Foreskin melanocyte (primary cell): ENCODE measurements at places on chromosomes 3 and 15.

DNA sequence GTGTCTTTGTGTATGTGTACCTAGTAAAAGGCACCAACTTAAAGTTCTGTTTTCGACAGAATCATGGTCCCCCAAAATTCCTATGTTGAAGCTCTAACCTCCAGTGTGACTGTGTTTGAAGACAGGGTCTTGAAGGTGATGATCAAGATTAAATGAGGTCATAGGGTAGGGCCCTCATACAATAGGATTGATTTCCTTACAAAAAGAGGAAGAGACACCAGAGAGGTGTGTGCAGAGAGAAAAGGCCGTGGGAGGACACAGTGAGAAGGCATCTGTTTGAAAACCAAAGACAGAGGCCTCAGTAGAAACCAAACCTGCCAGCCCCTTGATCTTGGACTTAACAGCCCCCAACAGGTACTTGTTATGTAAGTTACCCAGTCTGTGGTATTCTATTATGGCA is 52.0 kb upstream of the CORO2B start:
- no peak for DNase-seq

- no peak for DNase-seq
Observed at GRCh38 chr3:78398401-78398800, 1358.5 kb downstream of the ROBO2 start.

DNA sequence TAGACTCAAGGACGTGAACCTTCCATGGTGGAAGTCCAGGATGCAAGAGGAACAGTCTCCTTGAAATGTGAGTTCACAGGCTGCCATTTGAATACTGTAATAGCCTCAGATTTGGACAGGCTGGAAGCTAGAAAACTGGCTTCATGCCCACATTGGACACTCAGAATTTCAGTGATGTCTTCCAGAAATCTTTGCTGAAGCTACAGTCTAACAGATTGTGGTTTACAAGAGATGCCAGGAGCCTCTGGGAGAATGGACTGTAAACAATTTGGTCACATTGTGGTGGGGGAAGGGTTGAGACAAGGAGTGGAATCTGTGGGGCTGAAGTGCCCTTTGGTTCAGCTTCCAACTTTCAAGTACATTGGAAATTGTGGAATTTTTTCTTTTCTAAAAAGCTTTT is 252.0 kb upstream of the PROK2 start:
- peak; percentile 20 for DNase-seq

DNA sequence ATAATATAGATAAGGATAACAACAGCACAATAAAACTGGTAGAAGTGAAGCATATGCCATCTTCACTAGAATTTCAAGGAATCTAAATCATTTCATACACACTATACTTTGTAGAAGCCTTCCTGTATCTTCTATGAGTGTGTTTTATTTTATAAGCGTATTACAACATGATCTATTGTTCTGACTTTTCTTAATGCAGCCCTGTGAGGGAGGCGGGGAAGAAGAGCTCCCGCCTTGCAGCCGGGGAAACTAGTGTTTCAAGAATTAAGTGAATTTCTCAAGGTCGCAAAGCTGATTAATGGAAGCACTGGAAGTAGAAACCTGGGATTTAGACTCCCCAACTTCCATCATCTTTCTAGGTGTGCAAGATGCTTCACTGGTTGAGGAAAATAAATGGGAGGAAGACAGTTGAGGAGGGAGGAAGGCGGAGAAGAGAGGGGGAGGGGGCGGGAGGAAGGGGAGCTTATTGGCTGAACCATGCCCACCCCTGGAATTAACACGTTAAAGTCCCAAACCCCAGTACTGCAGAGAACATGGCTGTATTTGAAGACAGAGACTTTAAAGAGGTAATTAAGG is 32.9 kb downstream of the VGLL4 start:
- DNase-seq, result peak; percentile 24

- no peak for DNase-seq
Observed at GRCh38 chr15:94234300-94234699, 2.9 kb downstream of the MCTP2 start.

DNA sequence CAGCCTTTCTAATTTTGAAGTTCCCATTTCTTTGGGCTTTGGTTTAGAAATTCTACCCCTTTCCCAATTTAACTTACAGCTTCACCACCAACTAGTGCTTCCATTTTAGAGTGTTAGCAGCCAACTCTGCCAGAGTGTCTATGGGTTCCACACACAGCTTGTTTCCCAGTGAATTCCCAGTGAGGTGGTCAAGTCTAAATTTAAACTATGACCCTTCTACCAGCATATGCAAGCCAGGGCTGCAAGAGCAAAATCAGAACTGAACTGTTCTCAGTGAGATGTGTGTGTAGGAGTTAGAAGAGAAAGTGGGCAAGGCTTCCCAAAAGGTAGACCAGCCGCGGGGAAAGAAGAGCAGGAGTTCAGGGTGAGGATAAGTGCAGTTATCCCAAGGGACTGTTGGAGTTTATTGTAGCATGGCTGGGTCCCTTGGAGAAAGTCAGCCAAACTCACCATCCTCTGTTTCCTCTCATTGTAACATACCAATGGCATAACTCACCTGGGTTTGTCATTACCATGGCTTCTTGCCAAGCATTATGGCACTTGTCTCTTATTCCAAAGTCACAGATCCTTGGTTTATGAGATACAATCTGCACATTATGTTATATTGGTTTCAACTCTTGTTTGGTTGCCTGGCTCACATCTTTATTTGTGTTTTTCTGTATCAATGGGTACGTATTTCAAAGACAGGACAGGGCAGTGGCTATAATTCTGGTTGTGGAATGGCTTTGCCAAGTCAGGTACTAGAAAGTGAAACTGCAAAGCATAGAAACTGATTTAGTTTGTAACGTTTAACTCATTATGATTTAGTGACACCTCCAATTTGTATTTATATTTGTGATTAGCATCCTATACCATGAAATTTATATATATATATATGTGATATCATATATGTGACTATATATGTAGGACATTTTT is 130.2 kb upstream of the UMPS start:
- DNase-seq, result no peak

DNA sequence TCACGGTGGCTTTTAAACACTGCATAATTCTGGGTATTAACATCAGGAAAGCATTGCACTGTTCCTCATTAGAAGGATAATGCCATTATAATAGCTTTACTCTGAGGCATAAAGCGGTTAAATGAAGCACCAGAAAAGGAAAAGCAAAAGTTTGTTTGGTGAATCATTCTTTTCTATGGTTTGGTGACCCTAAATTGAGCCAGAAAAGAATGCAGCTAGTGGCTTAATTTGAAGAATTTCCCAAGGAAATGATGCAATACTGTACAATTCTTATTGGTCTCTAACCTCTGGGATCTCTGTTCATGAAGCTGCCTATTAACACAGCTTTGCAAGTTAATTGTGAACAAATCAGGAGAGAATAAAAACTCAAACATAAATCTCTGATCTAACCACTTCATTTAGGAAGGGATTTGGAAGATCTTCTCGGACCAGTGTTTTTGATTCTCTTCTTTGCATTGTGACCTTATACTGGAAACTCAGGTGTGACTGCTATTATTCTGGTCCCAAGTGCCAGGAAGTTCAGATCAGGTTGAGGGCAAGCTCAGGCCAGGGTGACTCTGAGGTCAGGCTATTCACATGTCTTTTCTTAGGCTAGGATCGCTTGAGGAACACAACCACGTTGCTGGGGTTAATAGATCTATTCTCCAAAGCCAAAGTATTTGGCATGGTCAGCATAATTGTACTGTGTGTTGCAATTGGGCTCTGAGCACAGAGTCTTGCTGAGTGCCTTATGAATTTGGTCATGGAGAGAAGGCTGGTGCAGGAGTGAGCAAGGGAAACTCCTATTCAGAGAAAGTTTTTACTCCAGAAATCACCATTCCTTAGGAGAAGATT is 11.3 kb upstream of the DLG1 start:
- DNase-seq, result peak; percentile 76

DNA sequence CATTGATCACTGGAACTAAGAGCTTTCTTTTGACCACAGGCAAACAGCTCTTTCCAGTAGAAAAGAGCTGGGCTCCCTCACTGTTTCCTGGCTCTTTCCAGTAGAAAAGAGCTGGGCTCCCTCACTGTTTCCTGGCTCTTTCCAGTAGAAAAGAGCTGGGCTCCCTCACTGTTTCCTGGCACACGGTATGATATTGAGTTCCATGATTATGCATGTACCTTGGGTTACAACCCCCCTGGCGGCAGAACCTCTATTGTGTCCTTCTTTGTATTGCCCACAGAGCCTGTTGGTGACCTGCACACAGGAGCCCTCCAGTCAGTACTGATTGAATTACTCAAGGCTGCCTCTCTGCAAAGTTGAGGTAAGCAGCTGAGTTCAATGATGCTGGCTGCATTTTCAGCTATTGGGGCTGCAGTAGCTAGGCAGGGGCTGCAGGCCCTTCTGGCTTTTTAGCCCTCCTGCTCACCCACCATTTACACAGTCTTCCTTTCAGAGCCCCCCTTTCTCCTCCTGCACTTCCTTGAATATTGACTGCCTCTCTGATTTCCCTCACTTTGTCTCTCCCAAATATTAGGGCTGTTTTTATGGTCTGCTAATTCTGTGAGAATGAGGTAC is 10.2 kb downstream of the ACKR2 start:
- no peak for DNase-seq

DNA sequence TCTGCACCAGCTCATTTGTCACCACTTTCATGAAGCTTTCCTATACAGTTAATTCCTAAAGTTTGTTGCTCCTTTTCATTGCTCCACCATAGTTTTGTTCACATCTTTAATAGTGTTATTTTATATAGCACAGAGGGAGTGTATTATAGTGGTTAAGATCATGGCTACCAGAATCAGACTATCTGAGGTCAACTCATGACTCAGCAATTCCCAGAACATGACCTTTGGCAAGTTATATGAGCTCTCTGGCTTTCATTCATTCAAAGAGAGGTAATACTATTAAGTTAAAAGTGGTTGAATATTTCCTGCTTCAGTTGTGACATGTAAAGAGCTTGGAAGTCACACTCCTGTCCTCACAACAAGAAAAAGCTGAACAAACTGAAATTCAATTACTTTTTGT is 1073.5 kb downstream of the NAALADL2 start:
- no peak for DNase-seq

DNA sequence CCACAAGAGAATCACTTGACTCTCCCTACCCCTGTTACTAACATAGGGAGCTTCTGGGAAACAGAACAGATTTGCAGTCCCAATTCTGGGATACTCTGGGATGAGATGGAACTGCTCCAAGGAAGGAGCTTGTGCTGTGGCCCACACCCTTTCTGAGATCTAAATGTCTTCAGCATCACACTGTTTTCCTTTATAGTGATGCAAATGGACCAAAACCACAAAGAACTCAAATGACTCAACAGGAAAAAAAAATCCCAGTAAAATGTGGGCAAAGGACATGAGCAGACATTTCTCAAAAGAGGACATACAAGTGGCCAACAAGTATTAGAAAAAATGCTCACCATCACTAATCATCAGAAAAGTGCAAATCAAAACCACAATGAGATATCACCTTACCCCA is 155.6 kb downstream of the NECTIN3 start:
- DNase-seq, result peak; percentile 24

GRCh38 chr3:184337981-184338380 is 581 bp downstream of the FAM131A start:
- no peak for DNase-seq

GRCh38 chr15:92843814-92844213 is 56.3 kb upstream of the CHD2 start:
- DNase-seq, result no peak

GRCh38 chr3:56784448-56785001 is 17.2 kb downstream of the ARHGEF3 start:
- DNase-seq, result no peak

GRCh38 chr15:88202231-88202630 is 54.3 kb downstream of the NTRK3 start:
- DNase-seq, result no peak

- DNase-seq, result no peak
Observed at GRCh38 chr3:186510374-186511079, 33.7 kb downstream of the CRYGS start.

DNA sequence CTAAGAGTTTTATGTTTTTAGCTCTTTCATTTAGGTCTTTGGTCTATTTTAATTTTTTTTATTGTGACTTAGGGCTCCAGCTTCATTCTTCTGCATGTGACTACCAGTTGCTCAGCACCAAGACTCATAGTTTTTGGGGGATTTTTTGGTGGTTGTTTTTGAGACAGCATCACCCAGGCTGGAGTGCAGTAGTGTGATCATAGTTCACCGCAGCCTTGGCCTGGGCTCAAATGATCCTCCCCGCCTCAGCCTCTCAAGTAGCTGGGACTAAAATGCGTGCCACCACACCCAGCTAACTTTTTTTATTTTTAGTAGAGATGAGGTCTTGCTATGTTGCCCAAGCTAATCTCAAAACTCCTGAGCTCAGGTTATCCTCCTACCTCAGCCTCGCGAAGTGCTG is 19.4 kb downstream of the CDV3 start:
- DNase-seq, result no peak

GRCh38 chr15:87703327-87704111 is 553.0 kb downstream of the NTRK3 start:
- DNase-seq, result no peak

DNA sequence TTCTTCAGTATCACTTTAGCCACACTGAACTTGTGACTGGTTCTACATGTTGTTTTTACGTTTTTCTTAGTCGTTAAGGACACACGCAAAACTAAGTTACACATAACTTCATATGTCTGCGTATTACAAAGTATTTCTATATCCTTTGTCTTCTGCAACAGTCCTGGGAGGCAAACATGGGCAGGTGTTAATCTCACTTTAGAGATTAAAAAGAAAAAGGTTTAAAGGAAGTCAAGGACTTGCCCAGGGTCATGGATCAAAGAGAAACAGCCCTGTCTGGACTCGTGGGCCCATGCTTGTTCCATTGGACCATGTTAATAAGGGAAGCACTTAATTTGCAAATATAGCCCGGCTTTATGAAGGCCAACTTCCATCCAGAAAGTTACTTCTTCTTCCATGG is 98.6 kb upstream of the LPP start:
- DNase-seq, result no peak
